Activated CD8-positive, alpha-beta memory T cell treated with anti-CD3 and anti-CD28 coated beads for 24 hours (primary cell): ENCODE measurements at places on chromosomes 16 and 17.

DNA sequence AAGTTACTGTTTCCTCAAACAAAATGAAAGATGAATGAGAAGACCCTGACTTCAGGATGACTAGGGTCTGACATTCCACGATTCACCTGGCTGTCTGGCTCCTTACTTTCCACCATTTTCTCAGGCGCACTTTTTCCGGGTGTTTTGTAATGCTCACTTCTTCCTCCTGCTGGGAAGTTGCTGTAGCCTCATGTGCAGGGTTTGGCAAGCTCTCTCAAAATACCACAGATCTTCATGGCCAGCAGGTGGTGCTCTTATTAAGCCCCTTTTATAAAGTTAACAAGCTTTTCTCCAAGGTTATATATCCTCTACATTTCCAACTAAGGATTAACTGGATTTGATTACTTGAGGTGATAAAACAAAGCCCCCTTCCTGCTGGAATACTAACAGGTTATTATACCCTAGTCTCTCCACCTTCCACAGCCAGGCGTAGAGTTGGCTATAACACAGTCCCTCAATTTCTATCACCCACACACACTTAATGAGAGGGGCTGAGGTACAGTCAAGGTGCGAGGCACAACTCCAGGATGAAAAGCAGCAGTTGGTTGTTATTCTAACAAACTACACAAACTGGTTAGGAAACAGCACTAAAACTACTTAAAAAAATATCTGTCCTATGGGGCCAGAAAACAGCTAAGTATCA is 45.4 kb downstream of the STH start:
- peak; percentile 69 for DNase-seq

DNA sequence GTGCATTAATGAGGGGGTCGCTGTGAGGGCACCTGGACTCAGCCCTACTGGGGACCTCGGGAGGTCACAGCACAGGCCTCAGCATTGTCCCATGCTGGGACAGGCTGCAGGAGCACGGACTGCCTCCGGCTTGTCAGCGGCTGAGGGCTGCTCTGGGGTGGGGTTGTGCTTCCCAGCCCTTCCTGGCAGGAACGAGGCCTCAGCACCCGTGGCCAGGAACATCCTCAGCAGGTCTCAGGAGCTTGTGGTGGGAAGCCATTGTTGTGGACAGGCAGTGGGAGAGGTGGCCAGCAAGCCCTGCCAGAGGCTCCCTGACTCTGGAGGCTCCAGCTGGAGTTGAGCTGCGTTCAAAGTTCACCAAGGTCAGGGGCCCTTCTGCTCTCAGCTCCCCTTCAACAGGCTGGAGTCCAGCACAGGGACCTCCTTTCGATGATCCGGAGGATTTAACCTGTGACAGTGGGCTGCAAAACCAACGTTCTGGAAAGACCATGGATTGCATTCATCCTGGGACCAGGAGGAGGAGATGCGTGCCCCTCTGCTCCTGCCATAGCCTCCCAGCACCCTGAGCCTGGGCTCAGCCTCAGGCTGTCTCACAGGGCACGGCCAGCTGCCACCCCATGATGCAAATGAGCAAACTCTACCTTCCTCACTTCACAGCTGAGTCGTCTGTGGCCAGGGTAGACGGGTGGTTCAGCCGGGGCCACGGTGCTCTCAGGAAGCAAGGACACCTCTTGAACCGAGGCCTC is 32.6 kb downstream of the FOXL1 start:
- no peak for DNase-seq

DNA sequence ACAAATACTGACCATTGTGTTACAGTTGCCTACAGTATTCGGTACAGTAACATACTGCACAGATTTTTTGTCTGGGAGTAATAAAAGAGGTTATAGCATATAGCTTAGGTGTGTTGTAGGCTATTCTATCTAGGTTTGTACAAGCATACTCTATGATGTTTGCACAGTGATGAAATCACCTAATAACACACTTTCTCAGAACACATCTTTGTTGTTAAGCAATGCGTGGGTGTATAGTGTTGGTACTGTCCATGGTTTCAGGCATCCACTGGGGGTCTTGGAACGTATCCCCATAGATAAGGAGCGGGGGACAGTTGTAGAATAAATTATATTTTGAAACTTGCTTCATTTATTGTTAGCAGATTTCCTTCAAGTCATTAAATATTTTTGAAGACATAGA is 293.3 kb upstream of the TBX2 start:
- no peak for DNase-seq

- DNase-seq: no peak
These were observed 36.0 kb downstream of the CHD9 start for GRCh38 chr16:53090591-53091411.

DNA sequence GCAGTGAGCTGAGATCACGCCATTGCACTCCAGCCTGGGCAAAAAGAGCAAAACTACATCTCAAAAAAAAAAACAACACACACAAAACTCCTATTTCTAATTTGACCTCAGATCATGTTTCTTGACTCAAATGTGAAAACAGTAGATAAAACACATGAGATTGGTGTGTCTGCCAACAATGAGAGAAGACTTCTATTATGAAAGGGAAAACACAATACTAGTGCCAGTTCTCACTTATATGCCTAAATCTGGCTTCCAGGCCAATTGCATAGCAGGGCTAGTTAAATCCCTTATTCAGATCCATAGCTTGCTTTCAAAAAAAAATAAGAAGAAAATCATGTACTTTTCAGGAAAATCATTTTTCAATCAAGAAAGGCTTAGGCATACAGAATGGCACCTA is 39.4 kb downstream of the AP1G1 start:
- no peak for DNase-seq

DNA sequence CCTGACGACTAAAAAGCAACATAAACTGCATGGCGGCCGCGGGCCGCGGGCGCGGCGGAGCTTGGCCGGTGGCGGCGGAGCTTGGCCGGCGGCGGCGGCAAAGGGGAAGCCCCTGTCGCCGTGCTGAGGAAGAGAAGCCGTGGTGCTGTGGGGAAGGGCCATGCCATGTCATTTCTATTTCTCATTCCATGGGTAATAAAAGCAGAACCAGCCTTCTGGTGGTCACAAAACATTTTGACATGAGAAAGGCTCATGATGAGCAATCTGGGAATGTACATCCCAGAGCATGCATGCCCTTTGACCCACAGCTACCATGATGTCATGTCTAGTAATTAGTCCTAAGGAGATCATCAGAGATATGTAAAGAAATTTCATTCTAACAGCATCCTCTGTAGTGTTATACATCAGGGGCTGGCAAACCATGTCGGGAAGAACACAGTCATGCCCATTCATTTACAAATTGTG is 23.9 kb upstream of the HEATR6 start:
- peak; percentile 65 for DNase-seq

- DNase-seq: no peak
These were observed 28.8 kb downstream of the ABCC12 start for GRCh38 chr16:48126801-48127644.

DNA sequence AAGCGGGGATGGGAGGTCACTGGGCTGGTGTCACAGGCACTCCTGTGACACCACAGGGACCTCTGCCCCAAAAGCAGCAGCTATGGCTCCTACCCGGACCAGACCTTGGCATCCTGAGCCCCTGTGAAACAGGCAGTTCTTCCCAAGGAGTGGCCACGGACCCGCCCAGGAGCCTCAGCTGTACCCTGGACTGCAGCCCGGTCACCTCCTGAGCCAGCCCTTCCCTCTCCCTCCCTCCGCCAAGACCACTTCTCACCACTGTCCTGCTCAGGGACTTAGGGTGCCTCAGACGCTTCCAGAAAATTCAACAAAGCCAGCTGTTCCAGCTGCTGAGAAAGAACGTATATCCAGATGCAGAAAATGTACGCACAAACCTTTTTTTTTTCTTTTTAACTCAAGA is 13.9 kb upstream of the NCBP3 start:
- DNase-seq: no peak

DNA sequence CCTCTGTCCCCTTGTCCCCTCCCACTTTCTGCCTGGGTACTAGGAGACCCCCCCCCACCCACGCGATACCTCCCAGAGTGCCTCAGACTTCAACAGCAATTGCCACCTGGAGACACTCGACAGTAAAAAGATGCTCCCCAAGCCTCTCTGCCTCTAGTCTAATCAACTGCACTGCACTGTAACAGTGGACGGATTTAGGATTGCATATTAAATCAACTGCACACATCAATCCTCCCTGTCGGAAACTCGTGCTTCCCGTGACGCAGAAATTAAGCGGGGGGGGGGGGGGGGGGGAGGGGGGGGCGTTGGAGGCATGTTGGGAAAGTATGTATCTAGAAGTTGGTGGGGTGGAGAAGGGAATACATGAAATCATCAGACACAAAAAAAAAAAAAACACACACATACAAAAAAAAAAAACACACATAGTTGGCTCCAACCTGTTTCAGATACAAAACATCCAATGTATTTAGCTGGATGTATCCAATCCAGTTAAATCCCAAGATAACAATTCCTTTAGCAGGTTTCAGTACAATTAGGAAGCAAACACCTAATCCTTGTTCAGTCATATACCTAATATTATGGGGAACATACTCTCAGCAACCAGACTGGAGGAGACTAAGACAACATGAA is 29.7 kb downstream of the FAM222B start:
- DNase-seq: no peak

- DNase-seq: no peak
These were observed 8.1 kb upstream of the PSMC5 start for GRCh38 chr17:63819131-63819530.

- no peak for DNase-seq
These were observed 10.4 kb downstream of the KLHL36 start for GRCh38 chr16:84658690-84659089.

DNA sequence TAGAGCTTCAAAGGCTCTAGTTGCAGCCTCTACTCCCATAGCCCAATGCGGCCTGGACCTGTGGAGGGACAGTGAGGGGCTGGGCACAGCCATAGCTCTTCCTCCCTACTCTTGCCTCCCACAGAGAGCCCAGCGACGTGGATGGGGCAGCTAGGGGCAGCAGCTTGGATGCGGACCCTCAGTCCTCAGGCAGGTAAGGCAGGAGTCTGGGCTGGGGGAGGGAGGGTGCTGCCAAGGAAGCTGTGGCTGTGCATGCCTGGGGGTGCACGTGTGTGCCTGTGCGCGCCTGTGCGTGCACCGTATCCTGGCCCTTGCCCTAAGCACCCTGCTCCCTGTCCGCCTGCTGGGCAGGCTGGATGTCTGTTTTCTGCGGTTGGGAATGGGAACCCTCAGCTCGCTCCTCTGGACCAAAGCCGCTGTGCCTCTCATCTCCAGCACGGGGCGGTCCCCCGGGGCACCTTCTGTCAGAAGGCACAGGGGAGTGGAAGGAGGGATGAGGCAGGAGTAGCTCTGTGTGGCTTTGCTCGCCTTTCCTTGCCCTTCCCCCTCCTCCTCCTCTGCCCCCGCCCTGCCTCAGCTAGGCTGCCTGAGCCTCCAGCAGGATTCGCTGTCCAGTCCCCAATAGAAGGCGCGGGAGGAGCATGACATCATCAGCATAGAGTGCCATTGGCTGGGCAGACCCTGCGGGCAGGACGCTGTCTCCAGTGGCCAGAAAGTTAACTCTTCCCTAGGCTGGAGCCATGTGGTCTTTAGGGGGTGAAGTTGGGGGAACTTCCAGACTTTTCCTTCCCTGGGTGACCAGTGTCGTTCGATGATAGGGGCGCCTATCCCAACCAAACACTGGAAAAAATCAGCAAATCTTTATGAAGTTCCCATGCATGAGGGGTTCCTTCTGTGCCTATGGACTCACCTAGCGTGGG is 797 bp downstream of the PRCD start:
- no peak for DNase-seq

DNA sequence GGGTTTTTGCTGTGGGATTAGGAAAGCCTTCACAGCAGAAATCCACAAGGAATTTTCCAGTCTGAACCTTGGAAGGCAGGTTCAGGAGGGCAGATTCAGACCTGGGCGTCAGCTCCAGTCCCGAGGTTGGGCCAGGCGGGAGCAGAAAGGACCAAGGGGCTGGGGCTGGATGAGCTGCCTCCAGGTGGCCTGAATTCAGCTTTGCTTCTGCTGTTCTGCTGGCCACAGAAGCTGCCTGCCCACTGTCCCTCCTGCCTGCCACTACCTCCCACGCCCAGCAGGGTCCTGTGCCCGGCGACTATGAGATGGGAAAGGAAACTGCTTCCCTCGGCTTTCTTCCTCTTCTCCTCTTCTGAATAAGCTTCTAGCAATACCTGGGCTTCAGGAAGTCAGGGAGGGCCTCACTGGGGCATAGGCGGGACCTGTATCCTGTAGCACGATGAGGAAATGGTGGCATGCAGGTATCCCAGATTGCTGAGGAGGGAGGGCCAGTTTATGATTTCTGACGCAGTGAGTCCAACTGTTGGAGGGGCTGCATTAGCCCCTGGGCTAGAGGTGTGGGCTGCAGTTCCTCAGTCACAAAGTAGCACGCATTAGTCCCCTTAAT is 18.4 kb downstream of the TBX4 start:
- DNase-seq: no peak

- no peak for DNase-seq
These were observed 6.4 kb downstream of the GRN start for GRCh38 chr17:44351464-44351863.

DNA sequence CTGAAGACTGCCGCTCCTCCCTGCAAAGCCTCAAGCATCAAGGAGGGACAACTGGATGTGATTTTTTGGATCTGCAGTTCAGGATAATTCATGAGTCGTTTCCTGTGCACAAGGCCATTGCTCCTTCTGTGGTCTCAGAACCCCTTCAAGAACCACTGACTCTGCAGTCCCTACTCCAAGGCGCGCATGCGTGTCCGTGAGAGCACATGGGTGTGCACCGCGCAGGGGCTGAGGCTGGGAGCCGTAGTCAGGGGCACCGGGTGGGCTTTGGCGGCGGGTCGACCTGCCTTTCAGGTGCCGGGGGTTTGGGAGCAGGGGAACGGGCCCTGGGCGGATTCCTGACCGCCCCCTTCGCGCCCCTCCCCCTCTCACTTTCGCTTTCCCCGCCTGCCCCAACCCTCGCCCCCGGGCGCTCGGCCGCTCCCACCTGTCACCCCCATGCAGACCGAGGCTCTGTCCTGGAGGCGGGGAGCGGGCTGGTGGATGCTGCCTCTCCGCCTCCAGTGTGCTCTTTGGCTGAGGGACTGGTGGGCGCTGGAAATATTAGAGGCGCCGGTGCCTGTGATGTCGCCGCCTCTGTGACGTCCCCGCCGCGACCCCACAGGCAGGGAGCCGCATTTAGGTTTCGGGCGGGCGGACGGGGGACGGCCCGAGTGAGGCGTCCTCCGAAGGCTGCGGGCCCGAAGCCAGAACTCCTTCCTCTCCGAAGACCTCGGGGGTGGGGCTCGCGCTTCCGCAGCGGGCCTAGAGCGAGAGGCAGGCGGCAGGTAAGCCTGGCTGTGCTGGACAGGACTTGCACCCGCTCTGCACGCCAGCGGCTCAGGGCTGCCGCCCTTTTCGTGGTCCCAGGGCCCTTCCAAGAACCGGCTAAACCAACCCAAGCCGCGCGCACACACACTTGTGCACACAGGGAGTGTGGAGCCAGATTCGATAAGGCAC is at the start of gene SPATA32:
Gene SPATA32, minus strand, starts transcription at position 518 of the 939 bp plus-strand sequence. Its CDS starts 78 bp downstream, at position 440.
- peak; percentile 89 for DNase-seq

GRCh38 chr16:58337090-58337444 is 42.2 kb upstream of the PRSS54 start:
- DNase-seq: no peak

- DNase-seq: no peak
These were observed 95.5 kb downstream of the CHD9NB start for GRCh38 chr16:52957199-52957598.

GRCh38 chr17:57861790-57862693 is 12.2 kb upstream of the MRPS23 start:
- DNase-seq: no peak

- DNase-seq: no peak
These were observed 31.2 kb downstream of the LYRM9 start for GRCh38 chr17:27862004-27862403.

- DNase-seq: no peak
These were observed 13.8 kb downstream of the ENDOV start for GRCh38 chr17:80428796-80429195.
